Activated CD4-positive, alpha-beta T cell treated with anti-CD3 and anti-CD28 coated beads for 36 hours (primary cell): ENCODE measurements at places on chromosomes 3 and 15.

DNA sequence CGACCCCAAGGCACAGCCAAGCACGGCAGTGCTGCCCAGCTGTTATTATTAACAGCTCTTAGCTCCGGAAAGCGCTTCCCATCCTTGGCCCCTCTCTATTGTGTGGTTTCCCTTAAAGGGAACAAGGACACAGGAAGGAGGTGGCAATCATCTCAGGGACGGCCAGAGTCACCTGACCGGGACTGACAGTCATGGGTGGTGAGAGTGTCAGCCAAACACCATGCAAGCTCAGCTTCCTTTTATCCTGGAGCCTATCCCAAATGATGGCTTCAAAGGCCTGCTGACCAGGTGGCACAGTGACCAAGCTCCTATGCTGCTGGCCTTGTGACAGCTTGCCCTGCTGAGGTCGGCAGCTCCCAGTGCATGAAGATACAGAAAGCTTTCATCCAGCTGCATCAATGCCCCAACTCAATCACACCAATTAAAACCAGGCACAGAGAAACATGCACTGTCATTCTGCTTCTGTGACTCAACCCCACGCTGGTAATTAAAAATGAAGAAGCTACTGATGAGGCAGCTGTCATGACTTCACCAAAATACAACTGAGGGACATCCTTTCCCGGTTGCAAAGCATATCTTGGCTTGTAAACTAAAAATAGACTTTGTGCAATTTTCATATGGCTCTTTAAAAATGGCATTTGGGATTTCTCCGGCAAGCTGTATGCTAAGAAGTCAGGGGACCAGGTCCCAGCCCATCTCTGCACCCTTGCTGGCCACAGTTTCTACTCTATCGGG, 34.0 kb downstream of the PCSK6 start:
- peak; percentile 18 for DNase-seq

- no peak for DNase-seq
Observed at GRCh38 chr15:33396475-33396874, 85.7 kb downstream of the RYR3 start.

DNA sequence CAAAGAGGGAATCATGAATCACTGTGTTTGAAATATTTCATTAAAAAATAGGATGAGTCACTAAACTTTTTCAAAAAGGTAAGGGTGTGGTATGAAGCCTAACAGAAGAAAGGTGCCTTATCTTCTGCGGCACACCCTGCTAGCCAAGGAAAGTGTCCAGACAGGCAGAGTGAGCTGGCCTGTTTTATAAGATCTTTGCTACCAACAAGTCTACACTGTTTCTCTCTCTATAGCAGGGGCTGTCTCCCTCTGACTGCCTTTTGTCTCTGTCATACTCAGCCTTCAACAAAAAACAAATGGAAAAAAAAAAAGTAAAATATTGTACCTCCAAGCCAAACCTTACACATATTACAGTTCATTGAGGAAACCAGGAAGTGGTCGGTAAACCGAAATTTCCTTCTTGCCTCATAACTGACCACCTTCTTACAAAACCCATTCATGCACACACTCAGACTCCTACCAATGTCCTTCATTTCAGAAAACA, 9.1 kb downstream of the ZDHHC3 start:
- no peak for DNase-seq

GRCh38 chr3:106124818-106125217, 256.0 kb upstream of the CBLB start:
- no peak for DNase-seq

DNA sequence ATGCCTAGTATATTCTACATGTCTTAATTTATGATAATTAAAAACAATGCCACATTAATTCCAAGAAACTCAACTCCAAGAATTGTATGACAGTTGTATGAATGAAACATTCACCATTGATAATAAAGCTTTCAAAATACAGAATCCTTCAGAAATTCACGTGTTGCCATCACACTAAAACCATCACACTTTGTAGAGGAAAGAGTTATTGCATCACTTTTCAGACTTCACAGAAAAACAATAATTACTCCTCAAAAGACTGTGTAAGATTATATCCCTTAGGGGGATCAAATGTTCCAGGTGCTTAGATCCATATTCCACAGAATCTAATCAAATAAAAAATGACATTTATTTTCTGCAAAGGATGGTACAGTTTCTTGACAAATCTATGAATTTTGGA, 85.0 kb downstream of the OSBPL10 start:
- DNase-seq = no peak

GRCh38 chr3:122969585-122970469, 57.7 kb downstream of the SEMA5B start:
- DNase-seq = no peak

DNA sequence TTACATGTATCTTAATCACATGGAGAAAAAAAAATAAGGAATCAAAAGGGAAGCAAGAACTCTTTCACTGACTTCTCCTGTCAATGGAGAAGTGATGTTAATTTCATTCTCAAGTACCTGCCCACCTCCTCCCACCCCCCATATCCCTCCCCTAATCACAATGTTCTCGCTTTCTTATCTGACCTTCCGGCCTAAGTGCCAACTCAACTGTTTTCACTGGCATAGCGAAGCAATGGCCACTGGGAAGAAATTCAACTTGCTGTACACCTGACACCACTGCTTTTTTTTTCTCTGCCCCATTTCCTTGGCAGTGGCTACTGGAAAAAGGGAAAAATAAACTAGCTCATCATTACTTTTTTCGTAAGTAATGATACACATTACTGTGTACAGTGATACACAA, 3.8 kb downstream of the SGO1 start:
- no peak for DNase-seq

DNA sequence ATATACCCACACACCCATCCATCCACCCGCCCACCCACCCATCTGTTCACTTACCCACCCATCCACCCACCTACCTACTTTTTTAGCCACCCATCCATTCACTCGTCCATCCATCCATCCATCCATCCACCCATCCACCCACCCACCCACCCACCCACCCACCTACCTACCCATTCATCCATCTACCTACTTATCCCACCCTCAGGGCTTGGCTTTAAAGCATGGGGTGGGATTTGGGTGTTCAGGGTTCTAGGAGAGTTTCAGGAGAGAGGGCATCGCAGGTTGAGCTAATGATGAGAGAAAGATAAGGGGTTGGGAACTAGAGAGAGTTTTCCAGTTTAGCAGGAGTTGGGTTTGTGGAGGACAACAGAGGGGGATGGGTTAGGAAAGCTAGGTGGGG, 9.7 kb downstream of the FBLN2 start:
- no peak for DNase-seq

GRCh38 chr3:14976317-14976716, 28.9 kb downstream of the NR2C2 start:
- DNase-seq = no peak

DNA sequence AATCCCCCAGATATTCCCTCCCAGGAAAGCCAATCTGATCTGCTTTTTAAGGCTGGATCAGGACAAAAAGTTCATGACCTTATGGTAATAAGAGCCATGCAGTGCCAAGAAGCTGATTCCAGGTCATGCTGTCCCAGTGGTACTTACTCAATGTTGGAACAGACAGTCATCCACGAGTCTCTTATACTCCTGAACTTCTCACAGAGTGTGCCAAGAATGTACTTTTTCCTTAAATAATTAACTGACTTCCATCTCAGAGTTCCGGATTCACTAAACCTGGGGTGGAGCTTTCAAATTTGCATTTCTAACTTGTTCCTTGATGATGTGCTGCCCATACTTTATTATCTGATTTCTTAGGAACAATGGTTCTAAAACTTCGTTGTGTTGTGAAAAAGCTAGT, 3.4 kb upstream of the P3H2 start:
- DNase-seq = no peak
